ENCODE measurements at places on chromosomes 11 and 22.

DNA sequence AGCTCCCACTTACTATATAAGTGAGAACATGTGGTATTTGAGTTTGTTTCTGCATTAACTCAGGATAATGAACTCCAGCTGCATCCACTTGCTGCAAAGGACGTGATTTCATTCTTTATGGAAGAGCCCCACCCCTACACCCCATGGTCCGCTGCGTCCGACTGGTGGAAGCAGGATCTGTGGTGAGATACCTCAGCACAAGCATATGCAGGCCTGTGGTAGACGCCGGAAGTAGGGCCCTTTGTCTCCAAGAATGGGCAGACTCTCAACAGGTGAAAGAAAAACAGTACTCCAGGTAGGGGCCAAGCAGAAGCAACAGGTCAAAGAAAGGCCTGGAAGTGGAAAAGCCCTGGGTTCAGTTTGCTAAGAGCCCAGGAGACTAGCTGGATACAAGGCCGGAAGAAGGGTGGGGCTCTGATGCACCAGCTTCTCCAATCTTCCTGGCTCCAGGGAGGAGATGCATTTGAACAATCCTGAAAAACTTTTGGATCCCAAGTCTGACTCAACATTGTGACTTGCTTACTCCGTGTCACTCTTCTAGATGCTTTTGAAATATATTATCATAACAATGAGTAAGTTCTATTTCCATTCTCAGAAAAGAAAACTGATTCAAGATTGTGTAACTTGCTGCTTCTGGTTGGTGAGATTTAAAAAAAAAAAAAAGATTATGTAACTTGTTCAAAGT is 30.4 kb downstream of the NEAT1 start:
- peak; percentile 6 for DNase-seq

- DNase-seq: no peak
Measured at GRCh38 chr11:102226702-102227490, 90.4 kb upstream of the BIRC3 start.

- DNase-seq: no peak
Measured at GRCh38 chr11:12693479-12694182, 19.4 kb downstream of the TEAD1 start.

DNA sequence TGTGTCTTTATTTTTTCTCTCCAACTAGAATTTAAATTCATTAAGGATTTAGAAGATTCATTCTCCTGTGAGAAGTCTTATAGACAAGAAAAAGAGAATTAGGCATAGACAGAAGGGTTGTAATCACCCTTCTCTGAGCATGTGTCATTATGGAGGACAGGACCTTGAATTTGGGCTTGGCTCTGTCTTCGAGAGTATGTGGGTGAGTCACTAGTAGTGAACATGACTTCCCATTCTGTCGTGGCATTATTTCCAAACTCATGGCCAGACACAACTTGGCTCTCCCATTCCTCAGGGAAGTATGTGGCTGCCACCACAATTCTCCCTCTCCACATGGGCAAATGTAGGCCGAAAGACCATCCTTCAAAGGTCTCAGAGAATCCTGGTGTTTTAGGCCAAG is 14.3 kb upstream of the ANKK1 start:
- DNase-seq: no peak

DNA sequence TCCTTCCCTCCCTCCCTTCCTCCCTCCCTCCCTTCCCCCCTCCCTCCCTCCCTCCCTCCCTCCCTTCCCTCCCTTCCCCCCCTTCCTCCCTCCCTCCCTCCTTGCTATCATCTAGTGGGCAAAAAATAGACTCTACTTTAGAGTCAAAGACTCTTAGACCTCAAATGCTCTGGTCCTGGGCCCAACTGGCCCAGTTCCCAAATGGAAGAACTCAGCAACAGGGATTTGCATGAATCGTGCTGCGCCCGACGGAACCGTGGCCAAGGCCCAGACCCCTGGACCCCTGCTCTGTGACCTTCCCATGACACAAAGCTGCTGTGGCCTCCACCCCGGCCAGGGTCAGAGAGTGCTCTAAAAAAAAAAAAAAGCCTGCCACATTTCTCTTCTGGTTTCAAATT is 97.4 kb downstream of the WNT7B start:
- DNase-seq: peak; percentile 1
